ENCODE measurements at places on chromosomes 3 and 15.

- DNase-seq, result no peak
Observed at GRCh38 chr3:102354818-102355515, 79.8 kb upstream of the ZPLD1 start.

GRCh38 chr3:128372281-128372680 lies 94.4 kb downstream of the DNAJB8 start:
- no peak for DNase-seq

DNA sequence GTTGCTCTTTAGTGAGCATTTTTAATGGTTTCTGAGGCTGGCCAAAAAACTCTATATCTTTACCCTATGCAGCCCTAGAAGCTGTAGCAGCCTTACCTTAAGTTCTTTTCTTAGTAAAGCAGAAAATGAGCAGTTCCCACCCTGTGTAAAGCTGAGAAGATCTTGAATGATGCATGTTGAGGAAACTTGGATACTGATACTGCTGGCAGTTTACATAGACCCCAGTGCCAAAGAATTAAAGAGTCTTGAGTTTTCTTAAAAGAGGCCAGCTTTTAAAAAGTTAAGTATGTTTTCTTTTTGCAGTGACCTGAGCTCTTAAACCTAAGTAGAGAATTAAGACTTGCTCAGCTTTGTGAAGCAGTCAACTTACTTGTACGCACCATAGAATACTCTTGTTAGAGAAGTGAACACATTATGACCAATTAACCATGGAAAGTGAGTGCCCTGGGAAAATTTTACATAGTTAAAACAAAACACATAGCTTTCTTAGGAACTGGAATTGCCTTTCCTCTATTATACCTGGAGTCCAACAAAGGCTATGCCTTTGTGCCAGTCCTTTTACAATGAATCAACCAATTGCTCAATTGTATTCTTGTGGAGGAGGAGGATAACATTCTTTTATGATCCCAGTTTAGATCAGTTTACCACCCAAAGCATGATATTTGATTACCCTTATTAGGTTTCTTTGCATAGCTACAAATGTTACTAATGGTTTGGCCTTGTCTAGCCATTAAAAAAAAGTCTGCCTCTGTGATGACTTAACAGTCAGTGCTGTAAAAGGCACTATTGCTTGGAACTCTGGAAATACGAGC lies 28.4 kb downstream of the PLS1 start:
- DNase-seq, result no peak

- no peak for DNase-seq
Observed at GRCh38 chr15:68511073-68511991, 67.5 kb upstream of the CORO2B start.

- DNase-seq, result no peak
Observed at GRCh38 chr15:40743921-40744814, 10.9 kb downstream of the RMDN3 start.

- DNase-seq, result no peak
Observed at GRCh38 chr3:63875510-63875909, 11.8 kb downstream of the ATXN7 start.

DNA sequence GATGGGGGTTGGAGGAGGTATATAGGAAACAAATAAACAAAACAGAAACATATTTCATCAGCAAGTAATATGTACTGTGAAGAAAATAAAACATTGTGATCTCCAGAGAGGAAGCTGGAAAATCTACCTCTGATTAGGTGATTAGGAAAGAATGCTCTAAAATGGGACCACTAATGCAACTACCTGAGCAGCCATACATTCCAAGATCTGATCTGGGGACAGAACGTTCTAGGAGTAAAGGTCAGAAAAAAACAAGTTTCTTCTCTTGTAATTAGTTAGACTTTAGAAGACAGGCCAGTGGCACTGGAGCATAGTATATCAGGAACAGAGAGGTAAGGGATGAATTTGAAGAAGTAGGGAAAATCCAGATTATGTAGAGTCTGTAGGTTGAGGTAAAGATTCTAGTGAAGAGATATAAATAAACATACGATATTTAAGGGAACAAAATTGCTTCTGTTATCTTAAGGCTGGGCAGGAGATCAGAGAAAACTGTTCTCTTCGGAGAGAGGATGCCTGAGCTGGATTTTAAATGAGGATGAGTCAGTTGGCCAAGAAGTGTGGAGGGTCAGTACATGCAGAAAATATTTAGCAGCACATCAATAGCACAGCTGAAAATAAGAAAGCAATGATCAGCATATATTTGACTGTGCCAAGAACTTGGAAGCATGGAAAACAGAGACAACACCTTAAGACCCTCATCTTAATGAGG lies 429.5 kb downstream of the NLGN1 start:
- no peak for DNase-seq

GRCh38 chr3:38738630-38739395 lies 77.2 kb downstream of the SCN10A start:
- DNase-seq, result peak; percentile 36

DNA sequence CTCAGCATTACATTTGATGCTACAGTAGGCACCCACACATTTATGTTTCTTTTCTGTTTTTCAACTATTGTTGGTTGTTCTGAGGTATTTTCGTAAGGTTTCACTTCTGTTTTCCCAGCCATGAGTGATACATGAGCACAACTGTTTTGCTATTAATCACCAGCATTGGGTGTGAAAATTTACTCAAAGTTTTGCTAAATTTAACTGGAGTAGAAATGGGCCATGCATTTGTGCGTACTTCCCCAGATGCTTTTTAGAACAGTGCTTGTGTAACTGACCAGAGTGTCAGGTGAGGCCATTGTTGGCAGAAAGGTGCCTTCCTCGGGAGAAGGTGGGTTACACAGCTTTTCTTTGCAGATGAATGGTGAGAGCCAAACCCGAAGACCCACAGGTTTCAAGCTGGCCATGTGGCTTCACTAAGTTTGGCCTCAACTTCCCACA lies 70.4 kb downstream of the ST6GAL1 start:
- DNase-seq, result peak; percentile 37

DNA sequence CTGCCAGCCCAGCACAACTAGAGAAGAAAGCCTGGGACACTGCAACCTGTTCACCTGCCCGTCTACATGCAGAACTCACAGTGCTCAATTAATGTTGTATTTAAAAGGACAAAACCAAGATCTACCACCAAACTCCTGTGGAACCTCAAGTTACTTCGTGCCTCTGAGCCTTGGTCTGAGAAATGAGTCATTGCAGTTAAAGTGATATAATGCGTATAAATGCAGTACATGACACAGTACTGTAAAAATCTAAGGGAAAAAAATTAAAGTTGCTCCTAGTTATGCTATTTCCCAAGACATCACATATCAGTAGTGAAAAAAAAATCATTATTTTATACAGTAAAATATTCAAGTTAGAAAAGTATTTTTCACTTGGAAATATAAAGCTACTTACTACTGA lies 138.9 kb downstream of the ZIC4 start:
- no peak for DNase-seq

DNA sequence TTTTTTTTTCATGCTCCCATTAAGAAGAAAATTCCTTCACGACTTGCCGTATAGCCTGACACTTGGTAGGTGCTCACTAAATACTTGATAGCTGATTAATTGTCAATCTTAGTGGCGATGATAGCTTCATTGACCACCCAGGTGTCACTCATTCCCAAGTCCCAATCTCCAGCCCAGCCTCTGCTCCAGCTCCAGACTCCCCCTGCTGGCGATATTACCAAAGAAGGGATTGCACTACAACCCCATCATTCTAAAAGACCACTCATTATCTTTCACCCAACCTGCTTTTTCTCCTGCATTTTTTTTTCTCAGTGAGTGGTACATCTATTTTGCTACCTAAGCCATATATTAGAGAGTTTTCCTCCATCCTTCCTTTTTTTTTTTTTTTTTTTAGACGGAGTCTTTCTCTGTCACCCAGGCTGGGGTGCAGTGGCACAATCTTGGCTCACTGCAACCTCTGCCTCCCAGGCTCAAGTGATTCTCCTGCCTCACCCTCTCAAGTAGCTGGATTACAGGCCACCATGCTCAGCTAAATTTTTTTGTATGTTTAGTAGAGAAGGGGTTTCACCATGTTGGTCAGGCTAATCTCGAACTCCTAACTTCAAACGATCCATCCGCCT lies 19.5 kb upstream of the COMMD2 start:
- DNase-seq, result no peak

Measured in activated CD4-positive, CD25-positive, alpha-beta regulatory T cell treated with anti-CD3 and anti-CD28 coated beads, Interleukin-2, amount 50 U/mL, for 72 hours (primary cell).